NB4 (cell line): ENCODE measurements at places on chromosomes 2 and 18.

DNA sequence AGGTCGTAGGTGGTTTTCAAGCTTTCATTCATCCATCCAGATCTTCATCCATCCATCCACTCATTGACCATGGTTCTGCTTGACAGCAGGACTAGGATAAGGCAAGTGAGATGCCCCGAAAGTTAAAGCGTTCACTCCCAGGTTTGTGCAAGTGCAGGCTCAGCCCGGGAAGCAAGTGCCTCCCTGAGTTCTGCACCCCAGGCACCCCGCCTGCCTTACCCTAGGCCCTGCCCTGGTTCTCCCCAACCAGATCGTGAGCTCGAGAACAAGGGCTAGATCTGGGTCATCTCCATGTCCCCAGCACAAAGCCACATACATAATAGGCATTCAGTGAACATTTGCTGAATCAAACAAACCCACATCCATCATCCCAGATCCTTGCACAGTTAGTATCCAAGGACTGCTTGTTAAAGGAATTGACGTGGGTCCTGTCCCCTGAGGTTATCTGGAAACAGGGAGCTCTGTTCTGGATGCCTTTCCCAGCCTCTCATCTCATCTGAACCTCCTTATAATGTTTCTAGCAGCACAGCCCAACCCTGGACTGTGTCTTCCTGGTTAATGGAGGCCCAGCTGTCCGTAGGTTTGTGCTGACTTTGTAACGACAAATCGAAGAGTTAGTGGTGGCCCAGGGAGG is 116.1 kb upstream of the GPC1 start:
- DNase-seq: no peak

DNA sequence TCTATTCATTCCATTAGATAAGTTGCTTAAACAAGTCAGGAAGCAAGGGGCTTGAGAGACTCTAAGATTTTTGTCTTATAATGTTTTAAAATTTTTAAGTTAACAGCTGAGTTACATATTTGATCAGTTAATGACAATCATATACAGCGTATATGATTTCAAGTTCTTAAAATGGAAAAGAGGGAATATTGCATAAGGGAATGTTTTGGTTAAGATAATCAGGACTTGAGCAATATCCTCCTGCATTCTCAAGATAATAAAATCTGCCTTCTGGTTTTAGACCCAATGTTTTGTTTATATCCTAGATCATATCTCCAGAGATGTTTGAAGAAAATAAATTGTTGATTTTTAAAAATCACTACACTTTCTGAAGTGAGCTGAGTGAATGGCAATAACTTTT is 13.4 kb upstream of the DYNC1I2 start:
- no peak for DNase-seq

DNA sequence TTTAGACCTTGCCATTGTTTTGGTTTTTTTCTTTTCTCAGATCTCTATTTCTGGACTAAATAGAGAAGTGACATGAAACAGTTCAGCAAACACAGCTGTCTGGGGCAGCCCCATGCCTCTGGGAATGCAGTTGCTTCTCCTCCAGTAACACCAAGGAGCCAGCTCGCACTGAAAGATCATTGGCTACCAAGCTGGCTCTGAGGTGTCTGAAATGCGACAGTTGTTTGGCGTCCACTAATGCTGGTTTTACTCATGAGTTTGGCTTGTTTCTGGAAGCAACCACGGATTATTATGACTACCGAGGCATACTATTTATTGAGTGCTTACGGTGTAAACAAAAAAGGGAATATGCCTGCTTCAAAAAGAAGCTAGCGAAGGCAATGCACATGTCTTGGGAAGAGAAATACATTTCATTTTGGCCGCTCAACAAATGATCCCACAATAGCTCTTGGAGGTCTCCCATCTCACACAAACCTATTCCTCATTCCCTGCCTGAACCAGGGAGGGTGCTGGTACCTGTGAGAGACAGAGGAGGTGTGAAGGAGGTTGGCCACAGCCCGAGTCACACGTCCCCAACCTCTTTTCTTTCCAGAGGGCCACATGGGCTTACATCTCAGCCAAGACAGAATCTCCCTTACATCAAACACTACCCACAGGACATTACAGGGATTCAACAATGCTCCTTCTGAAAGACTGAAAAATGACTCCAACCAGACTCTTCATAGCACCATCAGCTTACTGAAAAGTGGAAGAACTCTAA is 37.5 kb upstream of the NEB start:
- DNase-seq: no peak

- DNase-seq: no peak
Observed at GRCh38 chr18:36640021-36640952, 188.5 kb downstream of the TPGS2 start.

GRCh38 chr2:205568620-205569019 is 113.7 kb upstream of the NRP2 start:
- DNase-seq: no peak

GRCh38 chr2:7792031-7792651 is 874.9 kb downstream of the RNF144A start:
- DNase-seq: no peak

DNA sequence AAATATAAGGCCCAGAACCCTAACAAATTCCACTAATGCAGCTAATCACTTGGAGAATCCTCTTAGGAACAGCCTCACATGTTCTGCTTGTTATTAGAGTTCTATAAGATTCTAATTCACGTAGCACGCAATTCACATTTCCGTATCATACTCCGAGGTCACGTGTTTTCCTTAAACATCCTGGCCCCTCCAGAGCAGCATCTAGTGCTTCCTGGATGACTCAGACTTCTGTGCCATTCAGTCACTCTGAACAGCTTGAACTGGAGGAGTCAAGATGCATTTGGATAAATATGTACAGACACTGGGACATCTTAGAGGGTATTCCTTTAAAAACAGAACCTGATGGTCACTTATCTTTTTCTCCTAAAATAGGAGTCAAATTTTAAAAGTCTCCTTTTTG is 156.5 kb downstream of the MYO5B start:
- DNase-seq: peak; percentile 11

DNA sequence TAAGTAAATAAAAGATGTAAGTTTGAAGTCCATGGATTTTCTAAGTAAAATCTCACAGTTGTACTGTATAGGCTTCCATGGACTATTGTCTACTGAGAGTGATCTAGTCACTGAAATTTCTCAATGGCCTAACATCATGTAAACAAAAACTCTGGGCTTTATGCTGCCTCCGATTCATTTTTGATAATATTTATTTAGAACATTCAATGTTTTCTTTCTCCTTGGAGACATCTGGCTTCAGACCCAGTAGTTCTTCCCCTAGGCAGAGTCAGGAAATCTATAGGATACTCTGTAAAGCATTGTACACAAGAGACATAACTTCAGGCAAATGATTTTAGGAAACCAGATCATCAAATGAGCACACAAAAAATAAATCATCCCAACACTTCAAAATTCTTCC is 1208.6 kb upstream of the ZEB2 start:
- no peak for DNase-seq

GRCh38 chr2:128155970-128156369 is 65.0 kb downstream of the UGGT1 start:
- DNase-seq: no peak

DNA sequence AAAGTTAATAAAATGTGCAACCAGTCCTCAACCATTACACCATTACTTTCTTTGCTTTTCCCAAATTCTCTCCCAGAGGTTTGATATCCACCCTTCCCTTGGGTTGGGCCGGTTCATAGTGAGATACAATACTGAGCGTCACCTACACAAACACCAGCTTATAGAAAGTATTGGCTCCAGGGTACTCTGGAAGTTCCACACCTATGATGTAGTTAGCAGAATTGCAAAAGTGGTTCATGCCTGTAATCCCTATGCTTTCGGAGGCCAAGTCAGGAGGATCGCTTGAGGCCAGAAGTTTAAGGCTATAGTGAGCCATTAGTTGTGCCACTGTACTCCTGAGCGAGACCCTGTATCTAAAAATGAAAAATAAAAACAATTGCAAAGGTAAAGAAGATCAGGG is 15.3 kb upstream of the MAP4K3 start:
- DNase-seq: no peak
